ENCODE measurements at places on chromosomes 3 and 15.

- DNase-seq: no peak
Measured at GRCh38 chr3:197800379-197800778, 9.3 kb downstream of the LRCH3 start.

DNA sequence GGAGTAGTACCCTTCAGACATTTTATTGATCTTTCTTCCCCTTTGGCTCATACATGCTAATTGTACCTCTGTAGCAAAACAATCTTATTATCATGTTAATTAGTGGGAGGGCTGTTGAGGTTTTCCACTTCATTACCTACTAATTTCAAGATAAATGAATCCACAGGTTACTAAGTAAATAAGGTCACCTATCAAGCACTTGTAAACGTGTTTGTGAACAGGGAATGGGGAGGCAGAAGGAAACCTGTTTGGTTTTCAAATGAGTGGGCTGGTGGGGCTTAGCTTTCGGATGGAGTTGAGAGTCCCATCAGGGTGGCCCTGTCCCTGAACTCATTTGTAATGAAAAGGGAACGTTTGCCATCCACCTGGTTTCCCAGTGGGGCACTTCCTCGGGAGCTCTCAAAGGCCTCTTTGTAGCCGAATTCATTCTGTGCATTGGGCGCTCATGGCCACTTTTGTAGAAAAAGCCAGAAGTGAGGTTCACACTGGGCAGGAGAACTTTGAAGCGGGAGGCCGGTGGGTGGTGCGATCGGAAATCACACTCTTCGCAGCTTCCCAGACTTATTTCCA is 419.8 kb upstream of the NR2F2 start:
- DNase-seq: no peak

GRCh38 chr3:123374016-123374415 is 74.9 kb downstream of the ADCY5 start:
- no peak for DNase-seq

DNA sequence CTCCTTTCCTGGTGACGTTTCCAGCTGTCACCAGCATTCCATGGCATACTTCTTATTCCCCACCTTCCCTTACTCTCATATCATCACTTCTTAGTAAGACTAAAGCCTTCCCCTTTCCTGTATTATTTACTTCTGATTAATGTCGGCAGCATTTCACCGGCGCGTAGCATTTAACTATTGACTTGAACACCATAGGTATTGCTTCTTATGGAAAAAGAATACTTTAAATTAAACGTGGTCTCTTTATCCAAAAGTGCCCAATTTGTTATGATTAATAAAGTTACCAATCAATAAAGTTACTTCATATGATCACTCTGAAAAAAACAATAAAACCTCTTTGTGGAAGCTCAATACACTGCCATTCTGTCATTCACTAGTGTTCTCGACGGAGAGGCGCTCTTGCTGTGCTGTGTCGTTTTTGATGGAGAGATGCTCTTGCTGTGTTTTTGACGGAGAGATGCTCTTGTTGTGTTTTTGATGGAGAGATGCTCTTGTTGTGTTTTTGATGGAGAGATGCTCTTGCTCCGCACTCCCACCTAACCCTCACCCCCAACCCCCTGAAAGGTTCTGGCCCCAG is 165.0 kb downstream of the XXYLT1 start:
- DNase-seq: no peak
